ENCODE measurements at places on chromosomes 7 and 10.

GRCh38 chr10:52956461-52956860, 183.9 kb upstream of the MBL2 start:
- no peak for DNase-seq

GRCh38 chr10:36725581-36726520, 399.5 kb upstream of the ANKRD30A start:
- no peak for DNase-seq

- DNase-seq: no peak
Observed at GRCh38 chr10:74928742-74929191, 102.4 kb downstream of the KAT6B start.

DNA sequence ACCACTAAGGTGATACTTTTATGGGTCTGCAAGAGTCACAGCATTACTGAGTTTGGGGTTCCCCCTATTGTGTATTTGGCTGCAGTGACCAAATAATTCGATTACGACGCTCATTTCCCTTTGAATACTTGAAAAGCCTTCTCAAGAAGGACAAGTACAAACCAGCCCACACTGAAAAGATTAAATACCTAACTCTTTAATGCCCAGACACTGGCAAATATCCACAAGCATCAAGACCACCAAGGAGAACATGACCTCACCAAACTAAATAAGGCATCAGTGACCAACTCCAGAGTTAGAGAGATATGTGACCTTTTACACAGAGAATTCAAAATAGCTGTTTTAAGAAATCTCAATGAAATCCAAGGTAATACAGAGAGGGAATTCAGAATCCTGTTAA, 31.8 kb upstream of the SFTPD start:
- no peak for DNase-seq

- no peak for DNase-seq
Observed at GRCh38 chr7:4742852-4743251, 32.6 kb upstream of the AP5Z1 start.

DNA sequence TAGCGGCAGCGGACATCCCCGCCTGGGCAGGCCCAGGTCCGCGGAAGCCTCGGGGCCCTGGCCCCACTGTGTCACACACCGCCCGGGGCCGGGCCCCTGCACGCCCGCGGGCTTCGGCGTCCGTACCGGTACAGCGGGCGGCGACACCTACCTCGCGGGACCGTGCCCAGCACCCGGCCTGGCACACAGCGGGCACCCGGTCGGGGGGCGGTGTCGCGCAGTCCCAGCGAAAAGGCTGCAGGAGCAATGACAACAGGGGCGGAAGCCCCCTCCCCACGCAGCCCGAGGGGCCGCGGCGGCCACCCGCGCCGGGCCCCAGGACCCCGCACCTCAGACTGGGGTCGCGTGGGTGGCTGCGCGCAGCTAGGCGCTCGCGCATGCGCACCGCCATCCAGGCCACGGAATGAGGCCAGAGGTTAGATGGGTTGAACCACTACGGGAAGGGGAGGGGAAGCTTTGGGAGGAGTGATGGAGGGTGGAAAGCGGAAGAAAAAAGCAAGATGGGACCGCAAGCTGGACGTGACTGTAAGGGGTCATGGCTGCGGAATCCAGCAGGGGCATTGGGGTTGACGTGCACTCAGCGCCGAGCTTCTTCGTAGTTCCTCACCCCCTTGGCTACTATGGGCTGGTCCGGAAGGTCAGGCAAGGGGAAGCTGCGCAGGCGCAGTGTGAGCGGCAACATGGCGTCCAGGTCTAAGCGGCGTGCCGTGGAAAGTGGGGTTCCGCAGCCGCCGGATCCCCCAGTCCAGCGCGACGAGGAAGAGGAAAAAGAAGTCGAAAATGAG, at the start of the genes BCCIP and UROS:
Gene BCCIP (plus strand): TSS at position 669 of the 785 bp plus-strand sequence. CDS start 12 bp downstream, at position 681.
Gene UROS (minus strand): TSS at position 381 of the 785 bp plus-strand sequence. CDS start 6,759 bp downstream, outside the sequence.
- DNase-seq: peak; percentile 99

DNA sequence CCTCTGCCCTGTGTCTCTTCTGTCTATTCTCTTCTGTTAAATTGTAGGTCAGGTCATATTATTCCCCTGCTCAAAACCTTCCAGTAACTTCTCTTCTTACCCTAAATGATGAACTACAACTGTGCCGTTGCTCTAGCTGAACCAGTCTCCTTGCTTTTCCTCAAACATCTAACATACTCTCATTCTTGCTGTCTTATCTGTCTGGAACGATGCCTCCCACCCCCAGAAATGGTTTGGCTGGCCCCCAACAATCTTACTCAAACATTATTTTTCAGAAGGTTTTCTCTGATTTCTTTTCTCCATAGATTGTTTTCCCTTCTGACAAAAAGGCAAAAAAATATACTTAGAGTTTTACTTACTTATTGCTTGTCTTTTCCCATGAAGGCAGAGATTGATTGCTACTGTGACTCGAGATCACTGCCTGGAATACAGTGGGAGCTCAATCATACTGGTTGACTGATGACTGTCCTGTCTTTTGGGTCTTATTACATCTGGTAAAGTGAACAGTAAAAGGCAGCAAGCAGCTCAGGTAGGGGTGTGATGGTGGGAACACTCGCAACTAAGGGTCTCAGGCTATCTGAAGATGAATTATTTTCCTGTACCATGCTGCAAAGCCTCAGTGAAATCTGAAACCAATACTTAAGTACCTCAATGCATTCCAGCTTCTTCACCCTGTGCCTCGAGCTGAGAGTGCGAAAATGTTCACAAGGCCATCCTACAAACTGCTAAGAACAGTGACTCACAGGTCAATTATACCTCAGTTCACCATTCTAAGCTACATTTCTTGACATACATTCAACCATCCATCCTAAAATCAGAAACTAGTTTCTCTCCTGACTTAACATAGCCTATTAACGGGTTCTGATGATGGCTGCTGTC, 67.6 kb downstream of the DNMBP start:
- DNase-seq: no peak

Data from hematopoietic multipotent progenitor cell treated with erythropoietin and hydrocortisone succinate and interleukin-3 and kit ligand, for 17 days (in vitro differentiated cells).